ENCODE measurements at places on chromosomes 16 and 17. TPM values are rescaled to one million over a fixed set of nuclear protein-coding genes. Genes with fewer than 3 reads are reported as not detected.

- DNase-seq, result no peak
These were observed 276.1 kb downstream of the SNX29 start for GRCh38 chr16:12252616-12253015.

GRCh38 chr17:7916808-7917207 lies 719 bp upstream of the RNF227 start:
- no peak for DNase-seq

DNA sequence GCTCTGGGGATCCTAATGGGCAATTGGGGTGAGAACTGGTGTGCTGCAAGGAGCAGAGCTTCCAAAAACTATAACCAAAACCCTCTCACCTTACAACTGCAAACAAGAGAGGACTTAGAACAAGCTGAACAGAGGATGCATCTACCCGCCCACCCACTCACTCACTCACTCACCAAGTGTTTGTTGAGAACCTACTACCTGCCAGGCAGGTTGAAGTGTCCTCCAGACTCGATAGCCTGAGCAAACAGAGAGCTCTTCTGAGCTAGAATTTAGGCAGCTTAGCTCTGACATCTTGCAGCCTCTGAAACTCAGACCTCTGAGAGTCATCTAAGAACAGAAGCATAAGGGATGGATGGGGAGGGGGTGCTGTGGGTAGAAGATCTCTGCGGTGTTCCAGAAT lies 41.2 kb downstream of the CACNG3 start:
- DNase-seq, result no peak

Gene IRX3
- 1.4 TPM for total RNA-seq

Gene LRRC37A
- total RNA-seq, result 3.7 TPM

Gene PRSS8
- 0.51 TPM for total RNA-seq

Gene TBC1D3H
- total RNA-seq, result not detected
